ENCODE measurements at places on chromosomes 7 and 10.

DNA sequence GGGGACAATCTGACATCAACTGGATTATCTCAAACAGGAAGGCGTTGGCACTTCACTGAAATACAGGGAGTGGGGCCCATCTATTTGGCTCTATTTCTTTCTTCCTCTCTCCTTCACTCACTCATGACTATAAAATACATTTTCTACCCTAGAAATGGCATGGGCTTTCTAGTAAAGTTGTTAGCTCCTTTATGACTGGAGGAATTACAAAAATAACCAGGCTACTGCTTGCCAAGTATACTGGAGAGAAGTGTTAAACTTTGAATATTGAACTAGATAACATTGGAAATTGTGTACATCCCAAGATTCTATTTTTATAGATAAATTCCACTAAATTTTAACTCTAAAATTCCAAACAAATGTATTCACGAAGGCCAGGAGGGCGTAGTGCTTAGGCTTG is 255.7 kb upstream of the SORCS1 start:
- no peak for DNase-seq

DNA sequence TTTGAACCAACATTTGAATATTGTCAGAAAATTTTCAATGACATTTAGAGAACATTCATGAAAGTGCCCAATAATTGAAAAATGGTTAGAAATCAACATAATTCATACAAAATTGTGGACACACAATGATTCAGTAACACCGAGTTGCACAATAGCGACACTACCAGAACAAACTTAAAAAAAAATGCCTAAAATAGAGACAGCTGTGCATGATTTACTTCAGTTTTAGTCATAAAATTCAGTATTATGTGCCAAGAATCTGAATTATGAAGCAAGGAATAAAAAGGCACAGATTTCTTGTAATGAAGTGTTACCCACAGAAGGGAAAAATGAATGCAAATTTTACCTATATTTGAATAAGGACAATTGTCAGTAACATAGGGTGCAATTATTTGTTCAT is 396.0 kb downstream of the SEMA3D start:
- no peak for DNase-seq

DNA sequence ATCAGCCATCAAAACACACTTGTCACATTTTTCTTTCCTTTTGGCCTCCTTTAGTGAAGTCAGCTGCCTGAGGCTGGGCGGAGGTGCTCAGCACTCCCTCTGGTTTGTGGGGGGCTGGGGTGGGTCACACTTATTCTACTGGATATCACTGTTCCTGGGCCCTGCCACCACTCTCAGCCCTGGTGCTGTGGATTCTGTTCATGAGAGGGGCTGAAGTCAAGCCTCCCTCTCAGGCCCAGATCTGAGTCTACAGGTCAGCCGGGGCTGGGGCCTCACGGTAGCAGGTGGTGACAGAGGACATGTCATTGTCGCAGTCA is 180.8 kb upstream of the TNS3 start:
- no peak for DNase-seq

- DNase-seq: no peak
Observed at GRCh38 chr7:40418448-40418847, 283.6 kb downstream of the SUGCT start.

GRCh38 chr7:13800694-13801448 is 188.6 kb downstream of the ETV1 start:
- no peak for DNase-seq

GRCh38 chr7:75732764-75733630 is 5.7 kb downstream of the HIP1 start:
- no peak for DNase-seq

GRCh38 chr10:121311812-121312443 is 286.3 kb downstream of the FGFR2 start:
- DNase-seq: no peak
